AG08396 (cell line): ENCODE measurements at places on chromosomes 12 and 14.

DNA sequence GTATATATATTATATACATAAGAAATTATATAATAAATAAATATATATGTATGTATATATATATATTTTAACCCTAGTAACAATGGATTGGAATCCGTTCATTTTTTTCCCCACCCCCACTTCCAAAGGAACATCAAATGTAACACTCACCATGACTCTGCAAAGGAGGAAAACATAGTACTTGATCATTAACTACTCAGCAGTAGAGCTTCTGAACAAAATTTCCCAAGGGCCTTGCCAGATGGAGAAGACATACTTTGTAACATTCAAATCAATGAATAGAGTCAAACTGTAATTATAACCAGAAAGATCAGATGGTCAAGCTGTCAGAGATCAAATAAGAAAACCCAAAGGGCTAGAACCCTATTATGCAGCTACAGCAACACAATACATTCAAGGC, 126.0 kb upstream of the CNTN1 start:
- DNase-seq: no peak

GRCh38 chr14:28001002-28001401, 765.6 kb upstream of the FOXG1 start:
- no peak for DNase-seq

GRCh38 chr14:75800792-75801191, 139.7 kb downstream of the TTLL5 start:
- no peak for DNase-seq

- DNase-seq: no peak
These were observed 247.0 kb downstream of the EMP1 start for GRCh38 chr12:13443498-13443897.

- DNase-seq: no peak
These were observed 64.9 kb upstream of the SYT1 start for GRCh38 chr12:78799649-78800048.

DNA sequence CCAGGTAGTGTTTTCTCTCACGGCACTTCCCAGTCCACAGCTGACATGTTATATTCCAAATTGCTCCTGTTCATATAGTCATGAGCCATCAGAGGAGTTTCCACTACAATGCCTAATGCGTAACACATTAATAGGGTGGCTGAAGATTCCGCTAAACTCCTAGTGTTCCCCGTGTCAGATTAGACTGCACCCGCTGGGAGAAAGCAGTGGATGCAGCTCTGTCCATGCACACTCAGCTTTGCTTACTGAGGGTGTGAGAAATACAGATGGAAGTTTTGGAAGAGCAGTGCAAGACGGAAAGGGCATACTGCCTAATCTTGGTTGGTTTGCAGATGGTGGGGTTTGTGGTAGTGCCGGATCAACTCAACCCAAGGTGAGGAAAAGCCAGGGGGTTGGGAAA, 5.6 kb downstream of the PPP1R3E start:
- no peak for DNase-seq

- DNase-seq: no peak
These were observed 188.2 kb downstream of the CACNA1C start for GRCh38 chr12:2240984-2241383.

DNA sequence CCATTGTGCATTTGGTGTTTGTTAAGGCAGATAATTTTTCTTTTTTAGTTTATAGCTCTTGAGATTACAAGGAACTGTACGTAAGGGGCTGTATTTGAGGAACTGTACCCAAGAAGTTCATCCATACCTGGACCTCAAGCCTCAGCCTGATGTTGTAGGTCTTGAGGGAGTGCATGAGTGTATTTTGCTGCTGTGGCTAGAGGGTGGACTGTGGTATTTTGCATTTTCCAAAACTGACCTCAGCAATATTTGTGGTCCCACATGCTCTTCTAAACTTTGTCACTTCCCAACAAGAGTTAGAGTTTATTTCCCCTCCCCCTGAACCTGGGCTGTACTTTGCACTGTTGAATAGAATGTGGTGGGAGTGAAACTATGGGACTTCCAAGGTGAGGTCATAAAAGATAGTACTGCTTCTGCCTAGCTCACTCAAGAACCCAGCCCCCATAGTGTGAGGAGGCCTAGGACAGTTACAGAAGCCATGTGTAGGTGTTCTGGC, 42.2 kb upstream of the FBXO33 start:
- DNase-seq: no peak

DNA sequence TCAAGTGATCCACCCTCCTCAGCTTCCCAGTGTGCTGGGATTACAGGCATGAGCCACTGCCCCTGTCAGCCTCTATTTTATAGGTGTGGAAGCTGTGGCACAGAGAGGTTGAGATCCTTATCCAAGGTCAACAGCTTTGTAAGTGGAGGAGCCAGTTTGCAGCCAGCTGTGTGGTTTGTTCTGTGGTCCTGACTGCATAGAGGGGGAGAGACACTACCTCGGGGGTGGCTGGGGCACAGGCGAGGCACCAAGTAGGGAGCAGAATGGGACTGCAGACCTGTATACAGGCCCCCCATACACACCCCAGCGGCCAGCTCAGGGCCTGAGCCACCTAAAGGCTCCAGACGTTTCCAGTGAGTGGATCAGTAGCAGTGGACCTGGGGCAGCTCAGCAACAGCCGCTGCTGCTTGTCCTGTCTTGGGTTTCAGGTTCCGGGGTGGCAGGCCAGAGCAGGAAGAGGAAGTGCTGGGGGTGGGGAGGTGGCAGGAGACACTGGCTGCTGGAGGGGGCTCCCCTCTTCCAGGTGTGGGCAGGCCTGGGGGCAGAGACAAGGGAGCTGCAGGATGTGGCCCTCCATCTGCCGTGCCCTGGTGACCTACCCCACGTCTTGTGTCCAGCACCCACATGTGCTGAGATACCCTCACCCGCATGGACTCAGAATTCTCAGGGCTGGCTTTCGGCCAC, 11.0 kb downstream of the ORAI1 start:
- DNase-seq: peak; percentile 12

DNA sequence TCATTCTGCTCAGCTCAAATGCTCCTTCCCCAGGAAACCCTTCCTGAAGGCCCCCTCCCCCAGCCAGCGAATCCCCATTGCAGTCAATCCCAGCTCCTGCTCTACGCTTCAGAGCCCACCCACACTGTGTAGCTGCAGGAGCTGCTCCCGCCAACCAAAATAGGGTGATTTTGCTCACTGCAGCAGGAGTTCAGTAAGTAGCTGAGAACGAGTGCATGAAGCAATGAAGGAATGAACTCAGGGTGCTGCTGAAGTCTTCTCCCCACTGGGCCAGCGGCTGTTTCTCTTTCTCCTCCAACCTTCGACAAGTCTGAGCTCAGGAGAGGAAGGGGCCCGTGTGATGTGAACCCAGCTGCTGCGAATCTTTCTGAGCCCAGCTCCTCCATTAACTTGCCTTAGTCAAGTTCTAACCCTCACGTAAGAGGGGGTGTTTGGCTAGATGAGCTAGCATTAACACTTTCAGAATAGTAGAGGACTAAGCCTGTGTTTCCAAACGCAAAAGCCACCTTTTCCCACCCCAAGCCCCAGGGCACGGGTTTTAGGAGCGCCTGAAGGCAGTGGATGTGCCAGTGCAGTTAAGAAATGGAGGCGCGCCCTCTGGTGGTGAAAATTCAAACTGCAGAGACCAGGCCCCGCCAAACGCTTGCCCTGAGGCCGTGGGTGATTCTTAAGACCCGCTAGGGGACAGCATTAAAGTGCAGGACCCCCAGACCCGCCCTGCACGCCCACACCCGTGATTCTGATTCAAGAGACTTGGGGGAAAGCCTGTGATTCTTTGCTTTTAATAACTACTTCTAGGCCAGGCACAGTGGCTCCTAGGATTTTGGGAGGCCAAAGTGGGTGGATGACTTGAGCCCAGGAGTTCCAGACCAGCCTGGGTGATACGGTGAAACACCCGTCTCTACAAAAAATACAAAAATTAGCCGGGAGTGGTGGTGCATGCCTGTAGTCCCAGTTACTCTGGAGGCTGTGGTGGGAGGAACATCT, 11.9 kb upstream of the SERPINA4 start:
- peak; percentile 55 for DNase-seq

- DNase-seq: no peak
These were observed 168.1 kb downstream of the ADGRD1 start for GRCh38 chr12:131121705-131122405.

GRCh38 chr14:80772504-80772903, 169.0 kb downstream of the CEP128 start:
- DNase-seq: no peak

- no peak for DNase-seq
These were observed 720.8 kb upstream of the FLRT2 start for GRCh38 chr14:84809158-84809557.

DNA sequence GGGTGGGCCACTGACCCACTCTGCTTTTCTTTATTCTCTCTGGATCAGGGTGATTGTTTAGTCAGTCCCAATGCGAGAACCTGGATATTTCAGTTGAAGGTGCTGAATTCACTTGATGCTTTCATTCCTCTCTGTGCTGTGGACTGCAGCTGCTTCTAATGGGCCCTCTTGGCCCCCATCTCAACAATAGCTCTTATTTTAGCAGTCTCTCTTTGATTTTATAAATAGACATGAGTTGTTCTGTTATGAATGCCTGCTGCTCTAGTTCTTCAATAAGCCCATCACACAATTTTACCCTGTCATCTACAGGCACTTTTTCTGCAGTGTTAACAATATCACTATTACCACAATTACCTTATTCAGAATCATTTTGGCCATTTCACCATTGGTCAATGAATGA, 54.1 kb upstream of the YARS2 start:
- DNase-seq: no peak

DNA sequence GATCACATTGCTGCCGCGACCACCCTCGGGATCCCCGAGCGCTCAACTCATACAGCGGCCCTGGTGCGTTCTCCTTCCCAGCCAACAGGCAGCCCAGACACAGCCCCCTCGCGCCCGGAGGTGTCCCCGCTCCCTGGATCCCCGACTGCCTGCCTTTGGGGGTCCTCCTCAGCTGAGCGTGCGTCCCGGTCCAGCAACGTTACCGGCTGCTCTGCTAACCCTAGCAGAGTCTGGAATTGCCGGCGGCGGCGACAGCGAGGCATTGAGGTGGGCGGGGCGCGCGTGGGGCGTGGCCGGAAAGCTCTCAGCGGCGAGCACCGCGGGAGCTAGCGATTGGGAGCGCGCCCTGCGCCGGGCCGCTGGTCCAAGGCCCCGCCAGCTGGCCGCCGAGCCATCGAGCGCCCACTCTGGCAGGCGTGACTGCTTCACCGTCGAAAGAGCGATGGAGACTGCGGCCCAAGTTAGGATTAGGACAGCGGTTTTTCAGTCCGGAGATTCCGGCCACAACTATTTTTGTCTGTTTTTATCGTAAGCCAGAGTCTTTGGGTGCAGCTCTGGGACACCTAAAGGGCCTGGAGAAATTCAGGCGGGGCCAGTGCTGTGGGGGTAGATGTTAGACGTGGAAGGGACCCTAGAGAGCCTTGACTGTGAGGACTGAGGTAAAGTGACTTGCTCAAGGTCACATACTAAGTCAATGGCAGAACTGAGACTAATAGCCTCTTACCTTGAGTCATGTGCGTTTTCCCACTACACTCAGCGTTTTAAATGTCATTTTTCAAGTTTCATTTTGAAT, at the start of gene HEATR5A:
HEATR5A (minus strand) TSS at position 232 of the 793 bp plus-strand sequence. CDS start 17,575 bp downstream, outside the sequence.
- peak; percentile 98 for DNase-seq
